ENCODE measurements at places on chromosomes 16 and 17.

GRCh38 chr16:63612462-63613227, 1509.2 kb downstream of the CDH11 start:
- no peak overlapping the region for H3K4me3 ChIP-seq
- H3K27ac ChIP-seq, result no peak overlapping the region
- H3K27me3 ChIP-seq, result no peaks in the 10 kb centered on the region
- H3K36me3 ChIP-seq, result peaks cover 1% of the 10 kb centered on the region

DNA sequence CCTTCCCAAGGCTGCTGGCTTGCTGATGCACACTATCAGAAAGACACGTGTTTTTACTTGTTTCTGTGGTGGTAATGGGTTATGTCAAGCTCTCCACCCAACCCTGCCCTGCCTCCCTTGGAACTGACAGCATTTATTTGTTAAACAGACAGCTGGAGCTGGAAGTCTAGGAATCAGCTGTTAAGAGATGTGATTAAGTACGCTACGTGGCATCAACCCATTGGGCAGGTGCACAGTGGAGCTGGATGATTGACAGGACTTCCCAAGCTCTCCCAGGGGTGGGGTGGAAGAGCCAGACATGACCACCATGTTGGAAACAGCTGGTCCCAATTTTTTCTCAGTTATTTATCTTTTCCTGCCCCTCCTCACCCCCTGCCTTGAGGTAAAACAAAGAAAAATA, 49.4 kb downstream of the ADAMTS18 start:
- H3K4me1 ChIP-seq, result no peaks in the 10 kb centered on the region
- H3K36me3 ChIP-seq, result no peaks in the 10 kb centered on the region
- peaks cover 6% of the 10 kb centered on the region for H3K27me3 ChIP-seq
- no peak for DNase-seq
- H3K27ac ChIP-seq, result no peak overlapping the region

DNA sequence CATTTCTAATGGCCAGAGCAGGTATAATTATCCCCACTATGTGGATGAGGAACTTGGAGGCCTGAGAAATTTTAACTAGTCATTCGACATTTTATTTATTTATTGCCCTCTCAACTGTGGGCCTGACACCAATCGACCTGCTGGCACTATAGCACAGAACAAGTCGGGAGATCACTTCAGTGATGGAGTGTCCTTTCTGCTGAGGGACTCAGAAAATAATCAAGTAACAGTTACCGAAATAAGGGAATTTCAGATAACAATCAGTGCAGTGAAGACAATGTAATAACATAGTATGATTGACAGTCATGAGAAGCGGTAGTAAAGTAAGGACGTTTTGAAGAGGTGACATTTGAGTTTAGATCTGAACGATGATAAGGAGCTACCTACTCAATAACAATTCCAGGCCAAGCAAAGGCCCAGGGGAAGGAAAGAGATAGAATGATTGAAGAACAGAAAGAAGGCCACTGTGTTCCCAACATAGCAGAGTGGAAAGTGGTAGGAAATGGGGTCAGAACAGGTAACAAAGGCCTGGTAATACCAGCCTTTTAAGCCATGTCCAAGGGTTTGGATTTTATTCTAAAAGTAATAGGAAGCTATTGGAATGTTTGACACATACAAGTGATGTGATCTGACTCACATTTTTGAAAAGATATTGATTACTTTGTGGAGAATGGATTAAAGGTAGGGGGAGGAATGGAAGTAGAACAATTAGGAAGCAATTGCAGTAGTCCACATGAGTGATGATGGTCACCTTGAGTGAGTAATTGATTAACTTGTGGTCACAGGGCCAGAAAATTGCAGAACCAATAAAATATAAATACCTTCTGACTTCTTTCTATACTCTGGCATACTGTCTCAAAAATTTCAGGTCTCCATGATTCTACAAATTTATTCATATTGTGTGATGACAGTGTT, 1.4 kb downstream of the STXBP4 start:
- no peak for DNase-seq
- H3K4me1 ChIP-seq, result peaks cover 30% of the 10 kb centered on the region
- H3K4me3 ChIP-seq, result no peak overlapping the region
- no peaks in the 10 kb centered on the region for H3K27me3 ChIP-seq

- no peak overlapping the region for H3K27ac ChIP-seq
- no peak for DNase-seq
- H3K36me3 ChIP-seq, result peaks cover 5% of the 10 kb centered on the region
Measured at GRCh38 chr17:49830605-49831004, 17.3 kb downstream of the TAC4 start.

DNA sequence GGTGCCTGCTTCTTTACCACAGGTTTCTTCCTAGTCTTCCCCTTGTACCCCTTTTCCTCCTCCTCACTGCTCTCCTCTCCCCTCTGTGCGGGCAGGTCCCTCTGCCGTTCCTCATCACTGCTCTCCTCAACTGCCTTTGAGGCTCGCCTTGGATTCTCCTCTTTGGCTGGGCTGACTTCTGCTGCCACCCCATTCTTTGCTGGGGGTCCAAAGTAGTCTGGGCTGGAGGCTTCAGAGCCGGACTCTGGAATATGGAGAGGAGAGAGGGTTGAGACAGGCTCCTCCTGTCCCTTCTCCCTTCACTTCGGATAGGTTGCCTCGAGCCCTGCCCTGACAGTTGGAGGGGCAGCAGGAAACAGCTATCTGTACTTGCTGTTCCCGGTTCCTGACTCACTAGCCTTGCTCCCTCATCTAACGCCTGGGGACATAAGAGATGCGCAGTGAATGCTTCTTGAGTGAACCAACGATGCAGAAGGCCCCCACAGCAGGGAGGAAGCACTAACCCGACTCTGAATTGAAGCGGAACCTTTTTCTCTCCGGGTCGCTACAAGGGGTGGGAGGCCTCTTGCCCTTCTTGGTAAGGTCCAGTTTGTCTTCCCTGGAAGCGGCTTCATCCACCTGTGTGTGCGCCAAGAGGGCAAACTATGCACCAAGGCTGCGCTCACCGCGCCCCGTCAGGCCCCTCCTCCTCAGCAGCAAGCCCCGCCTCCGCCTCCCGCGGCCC, 655 bp downstream of the HIRIP3 start:
- H3K4me1 ChIP-seq, result peaks cover 25% of the 10 kb centered on the region
- H3K27me3 ChIP-seq, result no peaks in the 10 kb centered on the region
- peak; percentile 80 for DNase-seq
- H3K27ac ChIP-seq, result peak overlapping the region; percentile 92
- H3K4me3 ChIP-seq, result peak overlapping the region; percentile 97
